ENCODE measurements at places on chromosomes 6 and 20. TPM values are rescaled to one million over a fixed set of nuclear protein-coding genes. Genes with fewer than 3 reads are reported as not detected.

GRCh38 chr6:45514454-45515230 is 136.9 kb upstream of the SUPT3H start:
- peak; percentile 16 for DNase-seq

GRCh38 chr20:53269380-53269779 is 297.2 kb downstream of the TSHZ2 start:
- no peak for DNase-seq

DNA sequence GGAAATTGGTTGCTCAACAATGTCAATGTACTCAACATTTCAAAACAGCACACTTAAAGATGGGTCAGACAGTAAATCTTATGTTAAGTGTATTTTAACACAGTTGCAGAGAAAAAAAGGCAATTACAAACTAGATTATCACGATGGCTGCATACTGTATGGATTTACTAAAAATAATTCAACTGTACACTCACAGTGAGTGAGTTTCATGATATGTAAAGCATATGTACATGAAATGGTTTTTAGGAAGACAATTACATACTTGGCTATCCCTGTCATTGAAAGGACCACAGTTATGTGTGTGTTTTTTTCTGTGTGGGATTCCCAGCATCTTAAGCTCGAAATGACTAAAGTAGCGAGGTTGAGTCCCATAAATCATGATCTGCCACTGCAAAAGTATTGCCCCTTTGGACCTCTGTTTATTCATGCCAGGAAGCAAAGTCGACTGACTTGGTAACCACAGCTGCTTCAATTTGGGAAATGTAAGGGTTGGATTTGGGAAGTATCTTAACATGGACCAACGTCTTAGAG is 5.5 kb upstream of the SALL4 start:
- no peak for DNase-seq

GRCh38 chr6:85096976-85097375 is 332.6 kb upstream of the TBX18 start:
- no peak for DNase-seq

DNA sequence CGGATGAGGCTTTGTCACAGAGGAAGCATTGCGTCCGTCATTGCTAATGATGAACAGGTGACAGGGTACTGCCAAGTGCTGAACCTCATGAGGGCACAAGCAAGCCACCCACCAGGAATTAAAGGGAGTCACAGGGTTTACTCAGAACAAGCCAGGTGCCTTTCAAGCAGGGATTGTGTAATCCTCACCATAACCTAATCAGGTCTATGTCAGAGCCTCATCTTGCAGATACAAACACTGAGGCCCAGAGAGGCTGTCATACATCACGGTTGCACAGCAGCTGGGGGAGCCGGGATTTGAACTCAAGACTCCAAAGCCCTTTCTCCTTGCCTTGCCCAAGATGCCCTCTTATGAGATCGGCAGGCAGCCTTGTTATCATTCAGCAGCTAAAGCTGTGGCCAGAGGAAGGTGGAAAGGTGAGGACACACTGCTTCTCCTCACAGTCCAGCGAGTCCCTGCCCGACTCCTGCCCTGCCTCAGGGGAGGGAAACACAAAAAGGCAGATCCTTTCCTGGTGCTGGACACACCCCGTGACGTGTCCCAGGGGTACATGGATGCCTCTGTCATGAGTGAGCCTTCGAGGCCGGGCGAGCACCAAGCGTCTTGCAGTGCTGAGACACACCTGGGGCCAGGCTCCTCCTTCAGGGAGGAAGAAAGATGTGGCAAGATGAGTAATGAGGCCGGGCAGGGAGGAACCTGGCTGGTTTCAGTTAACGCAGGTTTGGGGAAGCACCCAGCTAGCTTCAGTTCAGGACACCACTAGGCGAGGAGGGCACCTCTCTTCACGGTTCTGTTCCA is 214.9 kb downstream of the LY86 start:
- DNase-seq: no peak

DNA sequence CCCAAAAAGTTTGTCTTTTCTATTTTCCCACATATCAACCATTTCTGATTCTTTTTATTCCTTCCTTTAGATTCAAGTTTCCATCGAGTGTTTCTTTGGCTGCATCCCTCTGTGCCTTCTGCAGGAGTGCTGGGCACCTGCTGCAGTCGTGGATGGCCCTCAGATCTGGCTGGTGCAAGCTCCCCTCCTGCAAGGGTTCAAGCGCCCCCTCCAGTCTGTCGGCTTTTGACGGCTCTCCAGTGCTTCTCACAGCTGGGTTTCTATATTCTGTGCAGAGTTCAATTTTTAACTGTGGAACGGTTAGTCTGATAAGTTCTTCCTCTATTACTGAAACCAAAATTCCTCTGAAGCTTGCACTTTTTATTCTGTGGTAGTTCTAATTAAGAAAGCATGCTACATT is 132.1 kb downstream of the HUS1B start:
- DNase-seq: no peak

- DNase-seq: no peak
These were observed 63.6 kb upstream of the SNRPB2 start for GRCh38 chr20:16666272-16666671.

DNA sequence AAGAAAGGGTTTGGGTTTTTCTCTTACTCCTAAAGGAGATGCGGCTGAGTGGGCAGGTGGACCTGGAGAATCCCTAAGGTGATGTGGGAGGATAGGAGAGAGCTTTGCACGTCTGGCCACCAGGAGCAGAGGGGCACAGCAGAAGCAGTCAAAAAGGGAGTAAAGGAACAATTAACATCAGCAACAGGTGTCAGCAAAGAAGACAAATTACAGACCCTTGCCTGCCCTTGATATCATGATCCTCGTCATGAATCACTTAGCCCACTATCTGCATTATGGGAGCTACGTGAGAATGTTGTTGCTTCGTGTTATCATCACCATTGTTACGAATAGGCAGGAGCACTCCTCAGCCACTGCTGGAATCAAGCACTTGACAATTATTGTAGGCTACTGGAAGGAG is 25.5 kb upstream of the ARG1 start:
- no peak for DNase-seq

GRCh38 chr6:19812512-19813119 is 24.6 kb upstream of the ID4 start:
- DNase-seq: peak; percentile 47

GRCh38 chr6:69835414-69836179 is 30.8 kb upstream of the COL19A1 start:
- DNase-seq: peak; percentile 69

GRCh38 chr20:35077872-35078271 is 14.7 kb downstream of the TRPC4AP start:
- DNase-seq: no peak

GRCh38 chr6:25619217-25619616 is 32.8 kb upstream of the SCGN start:
- DNase-seq: no peak

GRCh38 chr20:40688129-40689099 is 622 bp downstream of the MAFB start:
- peak; percentile 56 for DNase-seq

DNA sequence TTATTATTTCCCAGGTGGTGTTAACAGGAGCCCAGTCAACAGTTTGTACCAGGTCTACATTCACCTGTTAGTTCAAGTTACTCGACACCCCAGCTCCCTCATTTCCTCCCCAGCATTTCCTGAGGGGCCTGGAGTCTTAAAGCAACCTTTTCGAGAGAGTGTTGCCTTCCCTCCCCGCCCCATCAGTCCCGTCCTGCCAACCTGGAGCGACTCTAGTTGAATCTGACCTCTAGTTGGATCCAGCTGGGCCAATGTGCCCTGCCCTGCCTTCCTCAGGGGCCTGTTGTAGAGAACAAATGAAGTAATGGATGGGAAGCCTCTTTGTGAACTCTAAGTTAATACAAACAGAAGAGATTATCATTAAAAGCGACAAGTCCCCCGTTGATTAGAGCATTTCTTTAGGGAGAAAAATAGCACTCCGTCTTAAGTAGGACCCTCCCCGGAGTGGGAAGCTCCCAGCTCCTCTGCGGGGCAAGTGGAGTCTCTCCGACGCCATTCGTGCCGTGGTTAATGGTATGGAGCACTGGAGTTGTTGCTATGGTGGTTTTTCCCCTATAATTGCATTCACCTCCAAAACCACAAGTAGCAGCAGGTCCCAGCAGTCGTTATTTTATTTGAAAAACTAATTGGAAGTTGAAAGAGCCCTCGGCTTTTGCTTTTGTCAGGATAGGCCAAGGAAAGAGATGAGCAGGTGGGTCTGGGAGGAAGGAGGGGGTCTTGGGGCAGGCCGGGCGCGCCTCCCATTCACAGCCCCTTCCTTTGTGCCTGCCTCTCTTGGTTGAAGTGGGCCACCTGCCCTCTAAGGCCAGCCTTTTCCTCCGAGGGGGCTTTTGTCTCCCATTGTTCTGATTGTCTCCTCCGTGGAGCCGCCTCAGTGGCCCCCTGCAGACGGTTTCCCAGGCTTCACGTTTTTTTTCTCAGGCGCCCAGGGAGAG is 16.1 kb downstream of the GHRH start:
- DNase-seq: no peak

DNA sequence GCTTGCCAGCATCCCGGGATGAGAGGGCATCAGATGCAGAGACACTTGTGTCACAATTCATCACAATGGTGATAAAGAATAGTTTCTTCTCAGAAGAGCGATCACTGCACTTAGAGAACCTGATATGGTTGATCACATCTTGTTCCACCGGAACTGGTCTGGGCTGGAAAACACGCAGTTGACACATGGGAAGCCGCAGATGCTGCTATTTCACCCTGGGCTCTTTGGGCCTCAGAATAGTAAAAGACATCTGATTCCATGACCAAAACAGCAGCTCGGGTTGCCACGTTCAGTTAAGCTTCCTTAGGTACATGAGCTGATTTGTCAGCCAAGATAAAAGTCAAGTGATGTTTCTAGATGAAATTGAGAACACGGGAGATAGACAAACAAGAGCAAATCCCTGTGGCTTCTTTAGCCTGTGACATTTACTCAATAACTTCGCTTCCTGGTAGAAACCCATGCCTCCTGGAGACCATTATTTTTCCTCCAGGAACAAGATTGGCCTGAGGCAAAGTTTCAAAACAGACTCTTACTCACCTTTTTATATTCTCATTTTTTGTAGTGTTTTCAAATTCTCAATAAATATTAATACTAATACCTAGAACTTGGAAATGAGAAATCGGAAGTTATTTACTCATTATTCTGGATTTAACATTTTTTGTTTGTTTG is 59.4 kb downstream of the TRMT6 start:
- no peak for DNase-seq

DNA sequence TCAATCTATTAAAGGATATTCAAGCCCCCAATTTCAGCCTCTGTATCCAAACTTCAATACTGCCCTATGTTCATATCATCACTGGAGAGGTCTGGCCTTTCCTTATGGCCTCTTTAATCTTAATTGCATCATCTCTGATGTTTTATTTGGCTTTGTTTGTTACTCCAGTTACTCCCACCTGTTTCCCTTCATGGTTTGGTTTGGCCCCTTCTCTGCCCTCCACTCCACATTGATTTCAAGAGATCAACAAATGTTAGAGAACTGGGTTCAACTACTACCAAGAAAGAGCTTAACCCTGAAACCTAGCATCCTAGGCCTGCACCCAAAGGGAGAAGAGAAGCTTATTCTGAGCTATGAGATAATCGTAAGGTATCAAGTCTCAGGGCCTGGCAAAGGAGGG is 221.6 kb downstream of the LAMA2 start:
- peak; percentile 50 for DNase-seq

DNA sequence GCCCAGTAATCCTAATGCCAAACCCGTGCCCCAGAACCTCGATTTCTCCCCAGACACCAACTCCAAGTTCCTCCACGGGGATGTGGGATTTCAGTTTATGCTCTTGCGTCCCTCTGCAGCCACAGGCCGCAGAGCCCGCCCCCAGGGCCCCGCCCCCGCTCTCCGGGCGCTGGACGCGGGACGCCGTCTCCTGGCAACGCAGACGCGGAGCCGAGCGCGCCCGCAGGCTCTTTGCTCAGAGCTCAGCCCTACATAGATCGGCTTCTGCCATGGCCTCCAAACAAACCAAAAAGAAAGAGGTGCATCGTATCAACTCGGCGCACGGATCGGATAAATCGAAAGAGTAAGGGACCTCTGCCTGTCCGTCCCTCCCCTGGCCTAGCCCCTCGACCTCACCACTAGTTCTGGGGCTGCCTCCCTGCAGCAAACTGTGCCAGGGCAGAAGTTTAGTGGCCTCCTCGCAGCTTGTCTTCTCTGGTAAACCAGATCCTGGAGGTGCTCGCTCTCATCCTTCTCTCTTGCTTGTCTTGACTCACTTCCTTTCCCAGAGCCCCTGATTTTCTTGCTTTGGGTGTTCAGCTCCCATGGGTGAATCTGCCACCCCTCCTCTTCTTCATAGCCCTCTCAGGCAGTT is at the start of gene ADGB:
TSS of gene ADGB (plus strand) at position 201 of the 634 bp plus-strand sequence. CDS start at position 270, 69 bp downstream.
- peak; percentile 57 for DNase-seq

DNA sequence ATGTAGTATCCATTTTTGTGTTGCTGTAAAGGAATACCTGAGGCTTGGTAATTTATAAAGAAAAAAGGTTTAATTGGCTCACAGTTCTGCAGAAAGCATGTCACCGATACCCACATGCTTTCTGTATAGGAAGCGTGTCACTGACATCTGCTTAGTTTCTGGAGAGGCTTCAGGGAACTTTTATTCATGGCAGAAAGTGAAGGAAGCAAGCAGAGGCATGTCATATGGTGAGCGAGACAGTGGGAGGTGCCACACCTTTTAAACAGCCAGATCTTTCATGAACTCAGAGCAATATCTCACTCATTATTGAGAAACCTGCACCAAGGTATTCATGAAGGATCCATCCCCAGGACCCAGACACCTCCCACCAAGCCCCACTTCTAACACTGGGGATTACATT is 3.5 kb downstream of the SUMO4 start:
- no peak for DNase-seq

GRCh38 chr6:158816803-158817727 is 2.1 kb downstream of the EZR start:
- DNase-seq: peak; percentile 73

DNA sequence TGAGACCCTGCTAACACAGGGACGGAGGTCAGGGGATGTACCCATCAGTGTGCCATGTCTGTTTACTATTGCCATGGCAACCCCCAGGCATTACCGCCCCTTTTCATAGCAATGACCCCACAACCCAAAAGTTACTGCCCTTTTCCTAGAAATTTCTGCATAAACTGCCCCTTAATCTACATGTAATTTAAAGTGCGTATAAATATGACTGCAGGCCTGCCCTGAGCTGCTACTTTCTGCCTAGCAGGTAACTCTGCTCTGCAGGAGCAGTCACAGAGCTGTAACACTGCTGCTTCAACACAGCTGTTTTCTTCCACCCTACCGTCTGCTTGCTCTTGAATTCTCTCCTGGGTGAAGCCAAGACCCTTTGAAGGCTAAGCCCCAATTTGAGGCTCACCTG is 57.1 kb upstream of the RPS6KA2 start:
- no peak for DNase-seq

SNAP25 gene
- not detected for total RNA-seq

SNAI1 gene
- 1.5 TPM for total RNA-seq

NKAPL gene
- total RNA-seq: 1.1 TPM

ALDH8A1 gene
- 0.37 TPM for total RNA-seq

GHRH gene
- total RNA-seq: not detected

SAMHD1 gene
- 54.5 TPM for total RNA-seq

C6orf15 gene
- total RNA-seq: not detected

TP53TG5 gene
- not detected for total RNA-seq

GPR63 gene
- total RNA-seq: under 0.01 TPM

KIF13A gene
- total RNA-seq: 48.2 TPM

CLPSL2 gene
- total RNA-seq: not detected

NKX2-4 gene
- not detected for total RNA-seq

SEL1L2 gene
- total RNA-seq: not detected

HMGN3 gene
- total RNA-seq: 69.3 TPM

LPA gene
- total RNA-seq: not detected

All from dermis blood vessel endothelial cell (primary cell).